ENCODE measurements at places on chromosomes 1 and 21.

DNA sequence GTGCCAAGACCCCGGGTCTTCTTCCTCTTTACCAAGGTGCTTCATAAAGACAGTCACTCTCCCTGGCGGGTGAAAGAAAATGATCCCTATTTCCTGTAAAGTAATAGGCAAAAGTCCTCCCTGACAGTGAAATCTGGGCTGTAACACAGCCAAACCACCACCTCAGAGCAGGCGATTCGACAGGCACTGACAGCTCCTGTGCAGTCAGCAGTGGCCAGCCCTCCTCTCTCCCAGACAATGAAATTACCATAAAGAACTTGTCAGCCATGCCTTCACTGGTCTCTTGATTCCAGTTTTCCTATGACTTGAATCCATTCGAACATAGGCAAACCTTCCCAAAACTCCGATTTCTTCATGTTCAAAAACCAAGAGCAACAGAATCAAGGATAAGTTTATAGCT lies 492.2 kb upstream of the DAB1 start:
- DNase-seq, result no peak

- DNase-seq, result no peak
Measured at GRCh38 chr1:153432874-153433681, 16.8 kb downstream of the S100A7A start.

DNA sequence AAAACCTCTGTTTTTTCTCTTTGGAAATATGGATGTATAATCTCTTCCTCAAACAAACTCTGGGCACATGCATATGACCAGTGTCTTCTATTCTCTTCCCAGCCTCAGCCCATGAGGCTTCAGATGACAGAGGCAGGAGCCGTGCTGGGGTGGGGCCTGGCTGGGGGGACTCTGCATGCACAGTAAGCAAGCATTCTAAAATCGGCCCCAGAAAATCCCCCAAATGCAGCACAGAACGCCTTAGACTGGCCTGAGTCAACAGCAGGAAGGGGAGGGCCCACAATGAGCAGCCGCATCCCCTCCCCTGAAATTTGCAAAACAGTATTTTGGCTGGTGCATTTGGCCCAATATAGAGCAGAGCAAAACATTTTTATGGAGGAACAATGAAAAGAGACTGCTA lies 47.8 kb downstream of the ITPKB start:
- DNase-seq, result no peak

DNA sequence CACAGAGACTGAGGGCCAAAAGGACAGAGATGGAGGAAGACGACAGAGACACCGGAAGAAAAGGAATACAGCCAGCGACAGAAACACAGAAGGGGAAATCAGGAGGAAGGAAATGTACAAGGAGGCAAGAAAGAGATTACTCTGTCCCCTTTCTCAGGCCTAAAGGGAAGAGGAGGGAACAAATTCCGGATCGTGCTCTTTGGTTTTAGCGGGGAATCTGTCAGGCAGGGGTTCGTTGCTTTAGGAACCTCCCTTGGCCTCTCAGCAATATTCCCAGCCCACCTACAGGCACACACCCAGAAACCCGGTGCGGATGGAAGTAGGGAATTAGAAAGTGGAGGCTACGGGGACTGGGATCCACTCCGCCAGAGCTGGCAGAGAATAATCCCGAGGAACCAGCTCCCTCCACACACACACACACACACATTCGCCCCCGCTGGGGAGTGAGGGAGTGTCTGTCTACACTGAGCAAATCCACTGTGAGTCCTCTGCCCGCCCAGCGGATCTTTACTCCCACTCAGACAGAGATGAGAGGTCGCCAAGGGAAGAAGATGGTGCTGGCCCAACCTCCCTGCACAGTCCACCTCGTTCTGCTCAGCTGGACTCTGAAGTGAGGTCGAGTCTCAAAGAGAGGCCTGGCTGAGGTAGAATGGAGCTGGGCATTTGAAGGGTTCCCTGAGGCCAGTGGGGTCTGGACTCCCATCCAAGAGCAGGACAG lies 5.7 kb downstream of the TAL1 start:
- no peak for DNase-seq

DNA sequence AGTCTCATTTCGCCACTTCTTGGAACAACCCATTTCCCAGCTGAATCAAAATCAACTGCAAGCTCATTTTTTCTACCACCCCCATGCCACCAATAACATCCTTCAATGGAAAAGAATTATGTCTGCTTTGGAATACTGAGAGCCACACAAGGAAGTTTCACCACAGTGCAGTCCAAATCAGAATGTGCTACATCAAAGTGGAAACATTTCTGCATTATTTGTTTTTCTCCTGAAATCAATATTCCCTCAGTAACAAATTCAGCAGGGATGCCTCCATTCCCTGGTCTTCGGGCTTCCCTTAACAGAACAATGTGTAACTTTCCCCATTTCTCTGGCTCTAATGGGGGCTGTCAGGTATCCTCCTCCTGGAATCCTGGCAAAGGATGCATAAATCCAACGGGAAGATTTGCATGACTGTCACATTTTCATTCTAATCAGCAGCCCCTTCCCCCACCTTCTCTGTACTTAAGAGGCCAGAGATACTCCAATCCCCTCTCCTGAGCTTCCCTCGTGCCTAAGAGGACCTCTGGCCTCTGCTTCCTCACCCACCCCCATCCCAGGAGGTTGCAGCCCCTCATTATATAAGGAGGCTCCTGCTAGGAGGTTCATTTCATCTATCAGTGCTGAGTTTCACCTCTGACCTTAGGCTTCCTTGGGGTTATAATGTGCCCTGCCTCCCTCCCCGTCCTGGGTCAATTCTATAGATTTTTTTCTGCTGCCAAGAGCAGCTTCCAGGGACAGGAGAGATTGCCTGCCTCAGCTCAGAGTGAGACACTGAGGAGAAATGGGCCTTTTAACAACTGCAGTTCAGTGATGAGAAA lies 201.1 kb downstream of the OMA1 start:
- no peak for DNase-seq

DNA sequence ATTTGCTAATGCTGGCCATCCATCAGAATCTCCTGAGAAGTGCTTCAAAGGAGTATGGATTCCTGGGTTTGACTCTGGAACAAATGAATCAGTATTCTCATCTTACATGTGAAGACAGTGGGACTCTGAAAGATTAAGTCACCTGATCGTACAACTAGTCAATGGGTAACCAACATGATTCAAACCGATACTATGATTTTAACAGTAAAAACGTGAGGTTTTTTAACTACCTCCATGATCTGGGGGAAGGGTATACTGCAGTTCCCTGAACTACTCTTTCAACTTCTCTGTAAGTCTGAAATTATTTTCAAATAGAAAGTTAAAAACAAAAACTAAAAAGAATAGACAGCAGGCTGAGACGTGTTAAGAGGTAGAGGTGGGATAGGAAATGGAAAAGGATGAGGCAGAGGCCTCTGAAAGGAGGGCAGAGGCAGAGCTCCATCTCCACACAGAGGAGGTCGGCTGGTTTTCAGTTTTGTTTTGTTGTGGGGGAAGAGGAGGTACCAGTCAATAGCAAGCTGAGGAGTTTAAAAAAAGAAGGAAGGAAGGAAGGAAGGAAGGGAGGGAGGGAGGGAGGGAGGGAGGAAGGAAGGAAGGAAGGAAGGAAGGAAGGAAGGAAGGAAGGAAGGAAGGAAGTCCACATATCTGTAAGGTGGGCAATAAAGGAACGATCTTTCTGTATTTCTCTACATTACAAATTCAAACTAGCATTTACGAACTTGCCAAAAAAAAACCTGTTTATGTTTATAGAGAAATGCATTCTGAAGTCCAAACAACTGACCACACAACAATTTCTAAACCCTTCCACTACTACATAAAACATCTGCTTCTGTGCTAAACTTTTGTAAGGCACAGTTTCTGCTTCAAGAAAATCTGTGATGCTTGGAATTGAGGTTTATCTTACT lies 213.1 kb downstream of the RERE start:
- DNase-seq, result no peak

DNA sequence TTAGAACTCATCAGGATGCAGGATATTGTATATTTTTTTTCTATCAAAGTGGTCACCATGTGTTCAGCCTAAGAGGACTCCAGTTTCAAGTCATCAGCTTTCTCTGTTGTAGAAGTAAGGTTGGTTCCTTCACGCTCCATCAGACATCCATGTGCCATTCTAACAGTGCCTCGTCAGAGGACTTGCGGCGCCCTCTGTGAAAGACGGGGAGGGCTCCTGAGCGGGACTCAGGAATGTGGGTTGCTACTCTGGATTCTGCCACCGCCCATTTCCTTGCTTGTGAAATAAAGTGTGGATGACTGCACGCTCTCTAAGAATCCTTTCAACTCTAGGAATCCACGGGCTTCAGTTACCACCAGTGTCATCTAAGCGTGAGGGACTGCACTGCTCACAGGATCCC lies 593.5 kb downstream of the KIF26B start:
- no peak for DNase-seq

DNA sequence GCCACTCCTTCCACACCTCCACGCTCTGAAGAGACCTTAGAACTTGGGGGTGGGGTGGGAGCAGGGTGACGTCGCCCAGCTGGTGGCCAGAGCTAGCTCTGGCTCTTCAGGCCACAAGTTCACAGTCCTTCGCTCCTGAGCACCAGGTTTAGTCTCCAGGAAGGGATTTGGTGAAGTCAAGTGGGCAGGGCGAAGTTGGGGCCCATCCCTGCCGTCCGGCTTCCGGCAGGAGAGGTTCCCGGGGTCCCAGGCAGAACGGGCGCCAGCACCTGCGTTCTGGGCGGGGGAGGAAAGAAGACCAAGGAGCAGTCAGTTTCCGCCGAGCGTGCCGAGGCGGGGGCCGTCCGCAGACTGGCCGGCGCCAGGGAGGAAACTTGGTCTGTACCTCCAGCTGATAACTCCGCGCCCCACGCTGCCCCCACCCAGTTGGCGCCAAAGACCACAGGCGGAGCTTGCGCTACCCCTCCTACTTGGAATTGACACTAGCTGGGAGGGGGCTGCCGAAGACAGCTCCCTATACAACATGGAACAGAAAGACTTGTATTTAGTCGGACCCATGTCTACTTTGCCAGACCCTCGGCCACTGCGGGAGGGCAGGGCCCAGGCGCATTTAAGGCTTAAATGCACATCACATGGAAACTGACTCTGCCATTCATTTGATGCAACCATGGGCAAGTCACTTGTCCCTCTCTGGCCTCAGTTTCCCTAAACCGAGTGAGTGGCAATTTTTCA lies 995 bp downstream of the ID3 start:
- peak; percentile 51 for DNase-seq

GRCh38 chr1:235649368-235650163 lies at the start of gene GNG4:
TSS of gene GNG4 (minus strand) at chr1:235649784. CDS start at chr1:235583838, 65,946 bp downstream.
- no peak for DNase-seq

- peak; percentile 93 for DNase-seq
Measured at GRCh38 chr1:77682460-77683159, at the start of gene ZZZ3. TSS of gene ZZZ3 (minus strand) at chr1:77682658. CDS start at chr1:77633354, 49,304 bp downstream.

- DNase-seq, result no peak
Measured at GRCh38 chr1:228404107-228404720, 2.4 kb downstream of the TRIM11 start.

- no peak for DNase-seq
Measured at GRCh38 chr1:214005708-214006107, 17.9 kb downstream of the PROX1 start.

- no peak for DNase-seq
Measured at GRCh38 chr1:117150316-117150715, 28.8 kb upstream of the TRIM45 start.

DNA sequence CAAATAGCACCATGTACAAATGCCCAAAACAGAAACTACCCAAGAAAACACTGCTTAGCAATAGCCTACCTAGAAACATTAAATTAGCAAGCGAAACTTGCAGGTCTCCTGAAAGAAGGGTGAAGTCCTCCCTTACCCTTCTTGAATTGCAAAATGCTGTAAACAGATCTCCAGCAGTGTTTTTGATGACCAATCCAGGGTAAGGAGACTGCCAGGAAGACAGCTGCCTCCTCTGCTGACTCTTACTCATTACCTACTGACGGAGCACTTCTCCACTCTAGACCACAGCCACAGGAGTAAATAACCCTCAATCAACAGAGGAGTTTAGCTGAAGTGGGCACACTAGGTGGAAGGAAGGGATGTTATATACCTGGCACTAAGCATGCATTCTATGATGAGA lies 32.2 kb upstream of the GADD45A start:
- DNase-seq, result peak; percentile 69

- DNase-seq, result no peak
Measured at GRCh38 chr1:118899340-118899739, 88.8 kb downstream of the TBX15 start.

DNA sequence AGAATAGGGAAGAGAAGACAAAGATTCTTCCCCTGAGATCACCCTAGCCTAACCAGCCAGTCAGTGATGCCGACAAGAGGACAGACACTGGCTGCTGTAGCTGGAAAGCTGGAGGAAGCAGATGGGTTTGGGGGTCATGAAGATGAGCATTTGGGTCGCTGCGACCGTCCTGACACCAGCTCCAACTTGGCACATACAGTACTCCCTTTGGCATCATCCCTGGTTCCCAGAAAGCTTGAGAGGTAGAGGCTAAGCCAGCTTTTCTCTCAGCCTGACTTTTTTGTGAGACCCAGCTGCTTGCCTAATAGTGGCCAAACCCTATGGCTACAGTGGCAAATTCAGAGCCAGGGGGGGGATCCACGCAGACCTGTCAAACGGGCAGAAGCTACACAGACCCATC lies 43.0 kb upstream of the IKBKE start:
- DNase-seq, result no peak

DNA sequence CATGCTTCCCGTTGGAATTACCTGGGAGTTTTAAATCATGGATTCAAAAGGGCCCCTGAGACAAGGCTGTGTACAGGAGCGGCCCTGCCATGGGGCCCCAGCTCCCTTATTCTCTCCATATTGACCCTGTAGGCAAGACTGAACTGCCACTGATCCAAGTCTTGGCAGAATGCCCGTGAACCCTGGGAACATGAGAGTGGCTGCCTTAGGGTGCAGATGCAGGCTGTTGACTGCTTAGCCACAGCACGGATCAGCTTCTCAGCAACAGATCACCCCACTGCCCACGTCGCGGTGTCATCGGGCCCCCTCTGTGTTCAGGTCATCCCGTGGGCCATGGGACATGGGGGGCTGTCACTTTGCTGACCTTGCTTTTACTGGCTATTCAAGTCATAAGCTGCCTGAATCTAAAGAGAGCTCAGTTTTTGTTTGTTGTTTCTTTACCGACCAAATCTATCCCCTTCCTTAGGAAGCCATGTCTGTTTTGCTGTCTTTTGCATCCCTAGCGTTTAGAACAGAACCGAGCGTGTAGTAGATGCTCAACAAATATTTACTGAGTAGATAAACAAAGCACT lies 83.4 kb downstream of the MATN1 start:
- no peak for DNase-seq

- no peak for DNase-seq
Measured at GRCh38 chr1:195934817-195935553, 673.3 kb downstream of the KCNT2 start.

DNA sequence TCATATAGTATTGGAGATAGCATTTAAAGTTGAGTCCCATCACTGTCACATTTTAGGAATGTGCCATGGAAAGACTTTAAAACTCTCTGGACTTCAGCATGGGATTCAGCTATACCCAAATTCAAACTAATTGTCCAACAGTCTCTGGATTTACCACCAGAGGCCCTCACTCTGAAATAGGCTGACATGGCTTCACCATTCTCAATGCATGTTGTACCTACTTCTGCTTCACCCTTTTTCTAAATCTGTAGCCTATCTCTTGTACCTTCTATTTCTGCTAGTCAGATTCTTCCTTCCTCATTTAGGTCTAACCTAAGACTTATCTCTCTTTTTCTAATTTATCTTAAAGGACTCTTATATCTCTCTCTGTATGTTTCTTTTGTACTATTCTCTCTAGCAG lies 512.7 kb upstream of the ZRANB2 start:
- DNase-seq, result peak; percentile 4

GRCh38 chr1:167993720-167994119 lies 56.8 kb upstream of the MPC2 start:
- DNase-seq, result no peak

GRCh38 chr1:7539769-7540175 lies 231.3 kb upstream of the VAMP3 start:
- peak; percentile 21 for DNase-seq

- no peak for DNase-seq
Measured at GRCh38 chr1:210600421-210601159, 271.9 kb downstream of the HHAT start.

All from HFFc6 (cell line).